ENCODE measurements at places on chromosomes 3 and 15.

DNA sequence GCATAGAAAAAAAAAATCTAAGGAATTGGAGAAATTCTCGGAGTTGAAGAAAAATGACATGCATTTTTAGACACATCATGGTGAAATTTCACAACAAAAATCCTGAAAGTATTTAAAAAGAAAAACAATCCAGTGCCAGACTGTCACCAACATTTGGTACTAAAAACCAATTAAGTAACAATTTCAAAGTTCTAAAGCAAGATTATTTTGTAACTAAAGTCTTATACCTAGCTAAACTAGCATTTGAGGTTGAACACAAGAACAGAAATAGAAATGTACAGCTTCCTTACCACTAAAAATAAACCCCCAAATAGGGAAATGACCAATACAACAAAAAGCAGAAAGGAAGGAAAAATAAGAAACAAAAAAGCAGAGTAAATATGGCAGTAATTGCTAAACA is 11.9 kb downstream of the TOMM70 start:
- no peak for DNase-seq

- no peak for DNase-seq
These were observed 88.3 kb downstream of the ATP10A start for GRCh38 chr15:25774871-25775270.

DNA sequence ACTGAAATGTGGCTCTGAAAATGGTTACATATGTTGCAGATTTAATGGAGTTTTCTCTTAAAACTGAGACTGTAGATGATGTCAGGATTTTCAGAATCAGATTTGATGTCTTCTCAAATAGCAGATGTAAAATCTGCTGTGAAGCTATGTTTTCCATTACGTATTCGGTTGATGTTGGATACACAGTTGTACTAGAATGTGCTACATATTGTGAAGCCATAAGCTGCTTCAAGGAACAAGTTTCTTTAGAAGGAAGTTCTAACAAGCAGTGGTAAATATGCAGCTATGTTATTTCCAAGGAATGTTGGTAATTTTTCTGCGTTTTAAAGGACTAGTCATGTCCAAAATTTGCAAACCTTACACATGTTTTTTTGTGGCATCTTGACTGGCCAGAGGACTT is 197.7 kb downstream of the RBMS3 start:
- no peak for DNase-seq

GRCh38 chr15:89783861-89784685 is 7.9 kb downstream of the MESP2 start:
- no peak for DNase-seq

- DNase-seq = no peak
These were observed 79.6 kb downstream of the TP63 start for GRCh38 chr3:189710620-189711402.

DNA sequence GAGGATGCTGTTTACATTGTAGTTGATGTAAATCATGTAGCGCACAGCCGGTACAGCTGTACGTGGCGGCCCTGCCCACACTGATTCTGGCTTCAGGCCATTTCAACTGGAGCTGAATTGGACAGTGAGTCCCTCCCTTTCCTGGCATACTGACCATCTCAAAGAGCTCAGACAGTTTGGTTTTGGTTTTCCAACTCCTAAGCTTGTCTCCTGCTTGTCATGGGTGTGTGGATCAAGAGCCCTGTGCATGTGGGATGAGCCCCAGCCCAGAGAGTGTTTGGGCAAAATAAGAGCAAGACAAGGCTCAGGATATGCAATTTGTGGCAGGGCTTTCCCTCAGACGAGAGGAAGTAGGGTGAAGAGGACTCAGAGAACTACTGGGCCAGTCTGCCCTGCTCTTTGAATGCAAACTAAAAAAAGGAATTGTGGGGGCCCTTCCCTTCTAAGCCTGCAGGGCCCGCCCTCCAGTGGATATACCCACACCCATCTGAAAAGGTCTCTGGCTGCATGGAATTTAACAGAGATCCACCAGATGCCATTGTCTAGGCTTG is 13.3 kb downstream of the ITGA11 start:
- DNase-seq = no peak

- DNase-seq = no peak
These were observed 347.0 kb downstream of the NEK10 start for GRCh38 chr3:27022096-27022761.

DNA sequence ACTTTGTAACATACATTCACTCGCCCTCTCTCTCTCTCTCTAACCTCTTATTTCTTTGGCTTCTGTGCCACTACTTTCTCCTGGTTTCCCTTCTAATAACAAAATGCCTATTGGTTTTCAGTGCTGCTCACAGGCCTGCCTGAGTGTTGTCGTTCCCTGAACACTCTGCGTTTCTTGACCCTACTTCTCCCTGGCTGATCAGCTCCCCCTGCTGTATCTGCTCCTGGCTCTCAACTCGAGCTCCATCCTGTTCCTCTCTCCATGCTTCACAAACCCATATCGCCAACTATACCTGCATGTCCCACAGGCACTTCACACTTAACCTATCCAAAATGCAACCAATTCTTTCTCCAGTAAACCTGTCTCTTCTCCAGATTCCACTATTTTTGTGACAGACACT is 111.4 kb downstream of the OPA1 start:
- DNase-seq = no peak

DNA sequence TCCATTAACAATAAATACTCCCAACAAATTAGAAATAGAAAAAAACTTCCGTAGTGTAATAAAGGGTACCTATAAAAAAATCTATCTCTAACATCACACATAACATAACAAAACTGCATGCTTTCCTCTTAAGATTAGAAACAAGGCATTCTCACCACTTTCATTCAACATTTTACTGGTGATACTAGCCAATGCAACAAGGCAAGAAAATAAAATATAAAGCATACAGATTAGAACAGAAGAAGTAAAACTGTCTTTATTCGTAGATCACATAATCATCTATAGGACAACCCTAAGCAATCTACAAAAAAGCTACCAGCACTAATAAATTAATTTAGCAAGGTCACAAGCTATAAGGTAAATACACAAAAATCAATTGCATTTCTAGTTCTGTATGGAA is 107.1 kb downstream of the PLD1 start:
- no peak for DNase-seq

- DNase-seq = no peak
These were observed 29.9 kb upstream of the GRIP2 start for GRCh38 chr3:14570089-14570488.

DNA sequence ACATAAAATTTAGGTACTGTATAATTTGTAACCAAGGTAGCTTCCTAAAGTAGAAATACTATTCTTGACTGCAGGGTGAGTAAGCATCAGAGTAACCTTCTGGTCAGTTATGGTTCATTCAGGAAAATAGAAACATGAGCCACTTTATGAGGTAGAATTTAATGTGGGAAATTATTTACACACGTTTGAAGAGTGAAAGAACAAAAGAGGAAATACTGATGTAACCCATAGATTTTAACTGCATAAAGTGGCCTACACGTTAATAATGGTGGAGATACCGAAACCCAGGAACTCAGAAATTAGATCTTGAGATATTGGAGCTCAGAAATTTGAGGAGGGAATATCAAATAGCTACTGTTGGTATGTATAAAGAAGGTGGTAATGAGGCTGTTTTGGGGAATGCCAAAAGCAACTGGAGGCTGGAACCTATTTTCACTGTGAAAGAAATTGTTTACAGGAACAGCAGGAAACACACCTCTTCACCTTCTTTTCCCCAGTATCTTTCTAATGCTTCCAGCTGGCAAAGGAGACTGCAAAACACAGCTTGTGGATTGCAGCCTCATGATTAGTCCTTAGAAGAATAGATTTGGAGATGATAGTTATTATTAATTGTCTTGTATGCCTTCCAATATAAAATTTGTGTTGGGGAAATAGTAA is 216.1 kb downstream of the DOCK3 start:
- no peak for DNase-seq

- no peak for DNase-seq
These were observed 12.9 kb downstream of the UBAP1L start for GRCh38 chr15:65101891-65102708.
